Stimulated activated CD4-positive, alpha-beta T cell treated with anti-CD3 and anti-CD28 coated beads, Interleukin-2, amount 100 ng/mL, for 4 hours (primary cell): ENCODE measurements at places on chromosomes 16 and 17.

- DNase-seq, result no peak
Observed at GRCh38 chr16:1199347-1200013, 25.6 kb downstream of the TPSG1 start.

DNA sequence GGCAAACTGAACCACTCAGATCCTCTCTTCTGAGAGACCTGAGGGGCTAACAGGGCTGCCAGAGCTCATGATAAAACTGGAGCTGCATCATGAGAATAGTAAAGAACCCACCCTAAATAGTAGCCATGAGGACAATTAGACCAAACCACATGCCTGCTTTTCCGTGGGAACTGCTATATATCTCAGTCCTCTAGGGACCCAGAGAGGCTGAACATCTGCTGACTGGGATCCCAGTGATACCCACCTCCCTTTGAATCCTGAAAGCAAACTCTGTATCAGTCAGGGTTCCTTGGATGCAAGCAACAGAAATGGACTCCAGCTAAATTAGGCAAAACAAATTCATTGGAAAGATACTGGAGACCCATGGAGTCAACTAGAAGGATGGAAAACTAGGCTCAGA lies 6.5 kb downstream of the MT1X start:
- no peak for DNase-seq

GRCh38 chr17:29777663-29778062 lies 152.4 kb downstream of the SSH2 start:
- no peak for DNase-seq

GRCh38 chr16:844638-845350 lies 44.3 kb upstream of the GNG13 start:
- no peak for DNase-seq

DNA sequence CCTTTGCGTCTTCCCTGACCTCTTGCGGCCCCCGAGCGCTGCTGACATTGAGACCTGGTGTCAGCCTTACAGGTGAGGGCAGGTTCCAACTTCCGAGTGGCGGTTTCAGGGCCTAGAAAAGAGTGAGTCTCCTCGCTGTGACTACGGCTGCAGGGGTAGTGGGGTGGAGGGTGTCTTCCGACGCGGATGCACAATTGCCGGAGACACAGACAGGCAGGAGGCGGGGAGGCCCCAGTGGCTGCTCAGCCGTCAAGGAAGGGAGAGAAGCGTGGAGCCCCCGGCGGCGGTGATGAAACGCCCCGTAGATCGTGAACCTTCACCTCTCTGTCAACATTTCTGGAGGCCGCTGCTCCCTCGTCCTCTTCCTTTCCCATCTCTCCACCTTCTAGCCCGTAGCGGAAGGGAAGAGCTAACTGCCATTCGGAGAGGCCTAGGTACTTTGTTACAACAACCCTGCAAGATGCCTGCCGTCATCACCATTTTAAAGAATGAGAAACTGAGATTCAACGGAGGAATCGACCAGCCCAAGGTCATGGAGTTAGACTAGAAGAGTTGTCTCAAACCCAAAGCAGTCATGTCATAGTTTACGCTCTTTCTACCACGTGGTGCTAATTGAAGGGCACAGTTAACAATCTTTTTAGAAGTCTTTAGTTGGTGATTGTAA lies 485 bp downstream of the DNAJA3 start:
- peak; percentile 31 for DNase-seq
